Skin of body (tissue), 3 donors: ENCODE measurements at places on chromosomes 12 and 14. TPM values are rescaled to one million over a fixed set of nuclear protein-coding genes. Genes with fewer than 3 reads are reported as not detected.

- peak; percentile 16 for DNase-seq
Observed at GRCh38 chr12:127559349-127560040, 707.5 kb upstream of the TMEM132C start.

DNA sequence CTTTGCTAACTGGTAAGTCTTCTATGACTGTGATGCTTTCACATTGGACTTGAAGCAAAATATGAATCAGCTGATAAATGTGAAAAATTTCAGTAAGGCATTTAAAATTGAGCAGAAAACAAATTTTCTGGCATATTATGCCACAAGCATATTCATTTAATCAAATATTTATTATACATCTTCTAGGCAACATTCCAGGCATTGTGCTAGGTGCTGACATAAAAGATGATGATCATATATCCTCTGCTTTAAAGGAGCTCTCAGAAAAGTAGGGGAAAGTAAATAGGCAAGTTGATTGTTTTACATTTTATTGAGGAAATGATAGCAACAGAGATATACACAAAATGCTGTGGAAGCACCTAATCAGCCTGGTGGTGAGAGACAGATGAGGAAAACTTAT is 248.9 kb downstream of the SLC16A7 start:
- no peak for DNase-seq

DNA sequence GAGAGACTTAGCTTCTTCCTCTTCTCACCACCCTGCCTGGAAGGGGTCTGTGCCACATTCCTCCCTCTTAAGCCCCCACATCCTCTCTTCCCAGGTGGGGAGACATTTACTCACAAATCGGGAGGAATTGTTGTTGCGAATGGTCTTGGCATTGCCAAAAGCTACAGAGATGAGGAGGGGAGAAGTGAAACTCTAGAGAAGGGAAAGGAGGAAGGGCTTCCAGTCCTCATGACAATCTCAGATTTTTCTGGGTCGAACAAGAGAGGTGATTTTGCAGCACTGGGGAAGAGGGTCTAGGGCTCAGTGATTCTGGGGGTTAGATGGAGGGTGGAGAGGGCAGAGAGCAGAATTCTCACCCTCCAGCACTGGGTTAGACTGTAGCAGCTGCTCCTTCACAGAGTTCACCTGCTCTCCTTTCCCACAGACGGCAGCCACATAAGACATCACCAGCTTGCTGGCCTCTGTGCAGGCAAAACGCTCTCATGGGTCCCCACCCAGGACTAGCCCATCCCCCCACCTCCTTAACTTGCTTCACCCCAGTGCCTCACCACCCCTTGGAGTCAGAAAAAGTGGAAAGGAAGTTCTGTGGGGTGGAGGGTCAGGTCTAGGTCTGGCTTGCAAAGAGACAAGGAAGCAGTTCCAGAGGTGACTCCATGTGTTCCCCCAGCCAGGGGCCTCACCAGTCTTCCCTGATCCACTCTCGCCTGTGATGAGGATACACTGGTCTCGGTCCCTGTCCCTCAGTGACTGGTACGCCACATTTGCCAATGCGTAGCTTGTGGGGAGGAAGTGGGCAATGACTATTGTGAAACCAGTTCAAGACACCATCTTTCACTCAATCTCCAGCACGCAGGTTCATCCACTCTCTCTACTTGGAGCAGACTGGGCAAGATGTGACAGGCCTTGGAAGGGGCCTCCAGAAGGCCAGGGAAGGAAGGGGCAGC is 2.7 kb downstream of the MYO1A start:
- no peak for DNase-seq

GRCh38 chr12:47408171-47408871 is 297.5 kb downstream of the RPAP3 start:
- DNase-seq: no peak

DNA sequence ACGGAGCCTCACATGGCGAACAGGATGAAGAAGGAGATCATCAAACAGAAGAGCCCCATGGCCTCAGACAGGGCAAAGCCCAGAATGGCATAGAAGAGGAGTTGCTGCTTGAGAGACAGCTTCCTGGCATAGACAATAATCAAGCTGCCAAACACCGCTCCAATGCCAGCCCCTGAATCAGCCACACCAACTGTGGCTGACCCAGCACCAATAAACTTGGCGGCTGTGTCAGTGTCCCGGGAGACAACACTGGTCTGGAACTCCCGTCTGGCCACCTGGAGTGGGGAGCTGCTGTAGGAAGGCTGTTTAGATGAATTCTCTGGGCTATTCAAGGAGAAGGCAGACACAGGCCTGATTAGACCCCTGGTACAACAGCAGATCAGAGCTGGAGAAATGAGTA is 100.1 kb downstream of the HEATR5A start:
- DNase-seq: no peak

- peak; percentile 69 for DNase-seq
Observed at GRCh38 chr12:45268672-45269411, 52.9 kb downstream of the ANO6 start.

The E2F7 gene
- 2.9 TPM for total RNA-seq

The CD163 gene
- 15.0 TPM for total RNA-seq

The MMP17 gene
- 8.5 TPM for total RNA-seq

The APOF gene
- total RNA-seq: not detected
